Chondrocyte (in vitro differentiated cells): ENCODE measurements at places on chromosomes 5 and 9. TPM values are rescaled to one million over a fixed set of nuclear protein-coding genes. Genes with fewer than 3 reads are reported as not detected.

Gene LCN15
- total RNA-seq, result not detected in 3 replicates

GRCh38 chr5:1420211-1421195 lies 24.7 kb downstream of the SLC6A3 start:
- no peak overlapping the region for H3K4me3 ChIP-seq
- peak; percentile 67 for DNase-seq
- H3K36me3 ChIP-seq, result no peaks in the 10 kb centered on the region
- peaks cover 10% of the 10 kb centered on the region for H3K4me1 ChIP-seq
- no peak overlapping the region for H3K27ac ChIP-seq
- peaks cover 7% of the 10 kb centered on the region for H3K27me3 ChIP-seq

DNA sequence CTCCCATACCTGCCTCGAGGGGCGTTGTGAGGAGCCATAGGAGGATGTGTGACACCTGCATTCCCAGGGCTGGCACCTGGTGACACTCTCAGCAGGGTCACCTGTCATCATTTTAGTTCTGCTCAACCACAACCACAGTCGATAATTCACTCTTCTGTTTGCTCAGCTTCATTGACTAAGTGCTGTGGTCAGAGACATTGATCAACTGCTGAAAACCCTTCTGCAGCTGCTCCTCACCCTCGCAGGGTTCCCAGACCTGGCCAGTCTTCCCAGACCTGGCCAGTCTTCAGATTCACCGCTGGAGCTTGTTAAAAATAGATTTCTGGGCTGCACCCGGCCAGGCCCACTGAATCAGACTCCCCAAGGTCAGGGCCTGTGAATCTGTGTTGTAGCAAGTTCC lies 92.8 kb downstream of the MVB12B start:
- no peak overlapping the region for H3K4me3 ChIP-seq
- no peak overlapping the region for H3K27ac ChIP-seq
- peaks cover 26% of the 10 kb centered on the region for H3K4me1 ChIP-seq
- no peaks in the 10 kb centered on the region for H3K27me3 ChIP-seq
- H3K36me3 ChIP-seq, result peaks cover 14% of the 10 kb centered on the region

DNA sequence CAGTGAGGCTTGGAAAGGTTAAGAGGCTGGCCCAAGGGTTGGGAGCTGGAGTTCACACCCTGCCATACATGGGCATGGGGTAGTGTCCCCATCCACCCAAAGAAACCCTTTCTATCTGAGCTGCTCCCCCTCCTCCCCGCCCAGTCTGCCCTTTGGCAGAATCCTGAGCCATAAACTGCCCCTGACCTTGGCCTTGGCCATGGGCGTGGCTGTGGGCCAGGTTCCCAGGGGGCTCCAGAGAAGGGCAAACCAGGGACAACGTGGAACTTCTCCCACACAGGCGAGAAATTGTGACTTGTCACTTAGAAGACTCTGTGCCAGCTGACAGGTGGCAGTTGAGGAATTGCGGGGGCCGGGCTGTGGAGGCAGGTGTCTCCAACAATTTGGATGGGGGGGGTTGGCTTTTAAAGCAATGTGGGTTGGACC lies 4.8 kb downstream of the FAM78A start:
- H3K27me3 ChIP-seq, result peaks cover 2% of the 10 kb centered on the region
- no peak overlapping the region for H3K27ac ChIP-seq
- no peak for DNase-seq
- peaks cover 2% of the 10 kb centered on the region for H3K4me1 ChIP-seq
- no peak overlapping the region for H3K4me3 ChIP-seq

- no peak overlapping the region for H3K27ac ChIP-seq
- peaks cover 2% of the 10 kb centered on the region for H3K36me3 ChIP-seq
- DNase-seq, result no peak
Measured at GRCh38 chr5:1446602-1447343, 1.5 kb upstream of the SLC6A3 start.
